Naive B cell (primary cell): ENCODE measurements at places on chromosomes 11 and 22. TPM values are rescaled to one million over a fixed set of nuclear protein-coding genes. Genes with fewer than 3 reads are reported as not detected.

DNA sequence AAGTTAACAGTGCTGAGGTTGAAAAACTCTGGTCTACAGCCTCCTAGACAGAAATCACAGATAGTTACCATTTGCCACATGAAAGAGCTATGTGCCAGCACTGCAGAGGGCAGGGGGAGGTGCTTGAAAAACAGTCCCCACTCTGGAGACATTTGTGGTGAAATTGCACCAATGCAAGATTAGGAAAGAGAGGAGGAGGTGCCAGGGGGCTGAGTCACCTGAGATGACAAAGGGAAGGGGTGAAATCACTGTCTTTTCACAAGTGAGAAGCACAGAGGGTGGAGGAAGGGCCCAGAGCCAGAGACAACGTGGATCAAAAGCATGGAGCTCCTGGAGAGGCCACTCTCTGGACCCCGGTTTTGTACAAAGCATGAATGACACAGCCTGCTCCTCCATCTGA, 196.3 kb downstream of the BUD13 start:
- H3K27me3 ChIP-seq = peaks cover 40% of the 10 kb centered on the region
- no peaks in the 10 kb centered on the region for H3K36me3 ChIP-seq
- DNase-seq = no peak
- H3K27ac ChIP-seq = no peak overlapping the region
- H3K4me1 ChIP-seq = no peaks in the 10 kb centered on the region

The RFPL1 gene
- not detected for polyA plus RNA-seq

GRCh38 chr11:120031156-120031555, 106.8 kb downstream of the TRIM29 start:
- H3K36me3 ChIP-seq = no peaks in the 10 kb centered on the region
- H3K27me3 ChIP-seq = peaks cover 11% of the 10 kb centered on the region
- H3K4me1 ChIP-seq = no peaks in the 10 kb centered on the region
- no peak for DNase-seq

The TCN1 gene
- not detected for polyA plus RNA-seq

GRCh38 chr11:6397156-6397555, 6.9 kb downstream of the SMPD1 start:
- peaks cover 19% of the 10 kb centered on the region for H3K36me3 ChIP-seq
- H3K27ac ChIP-seq = no peak overlapping the region
- no peak overlapping the region for H3K4me3 ChIP-seq
- no peak for DNase-seq
- peaks cover 32% of the 10 kb centered on the region for H3K4me1 ChIP-seq

DNA sequence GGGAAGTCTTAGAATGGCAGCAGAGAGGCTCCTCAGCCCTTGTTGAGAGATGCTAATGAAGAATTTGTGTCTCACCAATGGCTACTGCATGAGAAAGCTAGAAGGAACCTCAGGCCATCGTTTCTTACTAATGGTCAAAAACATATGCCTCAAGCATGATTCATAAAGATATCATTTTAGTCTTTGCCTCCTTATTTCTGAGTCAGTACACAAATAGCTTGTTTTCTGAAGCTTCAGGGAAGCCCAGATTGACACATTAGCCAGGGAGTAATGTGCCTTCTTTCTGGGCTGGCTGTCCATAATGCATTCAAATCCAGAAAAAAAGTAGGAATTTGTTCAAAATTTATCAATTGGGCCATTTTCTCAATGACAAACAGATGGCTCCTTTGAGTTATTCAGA, 169.4 kb upstream of the ZBED5 start:
- no peak overlapping the region for H3K4me3 ChIP-seq
- H3K27me3 ChIP-seq = peaks cover 18% of the 10 kb centered on the region
- DNase-seq = no peak
- H3K36me3 ChIP-seq = no peaks in the 10 kb centered on the region
- H3K27ac ChIP-seq = no peak overlapping the region

- H3K4me1 ChIP-seq = peaks cover 61% of the 10 kb centered on the region
- H3K27ac ChIP-seq = peak overlapping the region; percentile 99
- peak; percentile 50 for DNase-seq
- no peaks in the 10 kb centered on the region for H3K27me3 ChIP-seq
- H3K36me3 ChIP-seq = no peaks in the 10 kb centered on the region
Measured at GRCh38 chr11:35089666-35090065, 49.3 kb upstream of the CD44 start.

GRCh38 chr11:124762105-124762623, at the start of gene ESAM:
ESAM (minus strand) TSS chr11:124762290; CDS start chr11:124762154, 136 bp downstream.
- H3K36me3 ChIP-seq = no peaks in the 10 kb centered on the region
- peaks cover 51% of the 10 kb centered on the region for H3K4me1 ChIP-seq
- H3K27ac ChIP-seq = peak within 1 kb of the TSS; percentile 93
- H3K4me3 ChIP-seq = peak within 1 kb of the TSS; percentile 96
- peak; percentile 76 for DNase-seq

DNA sequence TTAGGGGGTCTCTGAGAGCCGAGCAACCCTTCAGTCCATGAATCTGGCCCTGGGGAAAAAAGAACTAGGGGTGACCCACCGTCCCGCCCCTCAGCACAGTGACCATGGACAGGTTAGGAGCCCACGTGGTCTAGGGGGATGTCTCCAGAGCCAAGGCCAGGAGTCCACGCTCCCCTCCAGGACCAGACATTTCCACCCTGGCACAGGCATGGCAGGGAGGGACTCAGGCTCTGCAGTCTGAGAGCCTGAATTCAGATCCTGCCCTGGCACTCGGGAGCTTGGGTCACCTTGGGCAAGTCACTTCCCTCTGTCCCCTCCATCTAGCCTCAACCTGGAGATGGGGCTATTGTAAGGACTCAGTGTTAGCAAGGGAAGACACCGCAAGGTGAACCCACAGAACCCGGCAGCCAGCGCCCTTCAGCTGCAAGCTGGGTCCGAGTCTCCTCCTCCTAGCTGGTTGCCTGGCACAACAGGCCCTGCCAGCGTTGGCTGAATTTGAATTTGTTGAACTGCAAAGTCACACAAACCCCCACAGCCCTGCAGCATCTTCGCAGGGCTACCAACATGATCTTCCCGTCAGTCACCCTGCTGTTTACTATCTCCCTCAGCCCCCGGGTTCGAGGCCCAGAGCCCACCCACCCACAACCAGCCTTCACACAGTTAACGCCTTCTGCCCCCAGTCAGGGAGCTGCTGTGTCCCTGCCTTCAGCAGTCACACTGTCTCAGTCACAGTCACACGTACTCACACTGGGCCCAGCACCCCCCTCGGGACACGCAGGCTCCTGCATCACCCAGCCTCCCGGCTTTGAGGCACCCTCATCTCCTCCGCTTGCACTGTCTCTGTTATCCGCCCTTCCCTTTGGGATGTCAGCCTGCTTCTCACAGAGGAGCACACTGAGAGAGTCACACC, 603 bp upstream of the PDGFB start:
- H3K4me1 ChIP-seq = peaks cover 40% of the 10 kb centered on the region
- DNase-seq = no peak
- H3K27ac ChIP-seq = no peak overlapping the region
- no peaks in the 10 kb centered on the region for H3K36me3 ChIP-seq
- peaks cover 82% of the 10 kb centered on the region for H3K27me3 ChIP-seq

DNA sequence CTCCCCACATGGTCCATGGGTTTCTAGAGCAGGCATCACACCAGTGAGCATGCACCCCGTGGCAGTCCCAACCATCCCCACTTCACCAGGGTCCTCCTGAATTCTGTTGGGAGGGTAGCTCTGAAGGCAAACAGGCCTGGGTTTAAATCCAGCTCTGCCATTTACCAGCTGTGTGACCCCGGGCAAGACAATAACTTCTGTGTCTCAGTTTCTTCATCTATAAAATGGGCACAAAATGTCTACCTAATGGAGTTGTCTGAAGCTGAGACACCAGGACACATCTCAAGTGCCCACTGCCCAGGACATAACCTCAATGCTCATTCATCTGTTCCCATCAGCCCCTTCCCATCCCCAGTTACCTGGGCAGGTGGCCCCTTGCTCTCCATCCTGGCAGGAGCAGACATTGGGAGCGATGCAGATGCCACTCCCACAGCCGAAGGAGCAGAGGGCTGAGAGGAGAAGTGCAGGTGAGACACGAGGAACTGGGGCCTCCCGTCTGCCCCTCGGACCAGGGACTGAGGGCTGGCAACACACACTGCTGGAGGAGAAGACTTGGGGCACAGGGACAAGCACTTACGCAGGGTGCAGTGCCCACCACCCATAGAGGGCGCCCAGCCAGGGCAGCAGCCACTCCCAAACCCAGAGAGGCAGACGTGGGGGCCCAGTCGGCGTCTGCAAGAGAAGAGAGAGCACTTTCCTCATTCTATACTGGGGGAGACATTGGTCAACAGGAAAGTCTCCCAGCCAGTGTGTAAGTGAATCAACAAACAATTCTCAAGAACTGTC, 4.0 kb downstream of the VWCE start:
- no peak overlapping the region for H3K27ac ChIP-seq
- H3K4me1 ChIP-seq = peaks cover 8% of the 10 kb centered on the region
- DNase-seq = no peak
- peaks cover 7% of the 10 kb centered on the region for H3K27me3 ChIP-seq
- no peak overlapping the region for H3K4me3 ChIP-seq

The TREH gene
- polyA plus RNA-seq = not detected

DNA sequence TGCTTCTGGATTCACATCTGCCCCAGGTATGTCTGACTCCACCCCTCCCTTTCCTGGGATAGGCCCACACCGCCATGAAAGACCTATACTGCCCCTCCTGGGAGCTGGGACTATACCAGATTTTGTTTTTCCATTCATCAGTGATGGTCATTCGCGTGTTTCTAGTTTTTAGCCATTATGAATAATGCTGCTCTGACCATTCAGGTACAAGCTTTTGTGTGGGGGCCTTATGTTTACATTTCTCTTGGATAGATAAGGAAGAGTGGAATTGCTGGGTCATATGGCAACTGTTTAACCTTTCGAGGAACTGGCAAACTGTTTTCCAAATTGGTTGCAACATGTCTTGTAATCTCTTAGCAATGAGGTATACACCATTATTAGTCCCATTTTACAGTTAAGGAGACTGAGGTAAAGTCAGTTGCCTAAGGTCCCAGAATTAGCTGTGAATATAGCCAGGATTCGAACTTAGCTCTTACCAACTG, 1.2 kb upstream of the TBC1D10A start:
- peaks cover 7% of the 10 kb centered on the region for H3K36me3 ChIP-seq
- peak overlapping the region; percentile 84 for H3K4me3 ChIP-seq
- peaks cover 45% of the 10 kb centered on the region for H3K4me1 ChIP-seq
- H3K27me3 ChIP-seq = no peaks in the 10 kb centered on the region
- DNase-seq = no peak
- peak overlapping the region; percentile 98 for H3K27ac ChIP-seq

- no peaks in the 10 kb centered on the region for H3K4me1 ChIP-seq
- no peak overlapping the region for H3K4me3 ChIP-seq
- DNase-seq = no peak
- H3K36me3 ChIP-seq = no peaks in the 10 kb centered on the region
- H3K27ac ChIP-seq = no peak overlapping the region
- no peaks in the 10 kb centered on the region for H3K27me3 ChIP-seq
Measured at GRCh38 chr11:133541021-133541719, 8.9 kb upstream of the OPCML start.

DNA sequence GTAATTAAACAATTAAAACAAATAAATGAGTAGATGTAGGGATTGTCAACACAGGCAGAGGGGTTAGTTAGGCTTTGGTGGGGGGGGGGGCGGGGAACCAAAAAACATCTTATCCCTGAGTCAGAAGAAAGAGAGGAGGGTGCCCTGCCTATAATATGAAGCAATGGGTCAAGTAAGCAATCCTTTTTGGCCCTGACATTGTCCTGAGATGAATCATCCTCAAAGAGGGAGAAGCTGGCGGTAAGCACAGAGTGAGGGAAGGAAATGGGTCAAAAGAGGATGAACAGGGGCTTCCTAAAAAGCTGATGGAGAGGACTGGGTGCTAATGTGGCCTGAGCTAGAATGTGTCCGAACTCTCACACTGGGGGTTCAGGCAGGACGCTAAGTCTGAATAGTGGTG, 4.7 kb downstream of the OLFML1 start:
- peaks cover 36% of the 10 kb centered on the region for H3K4me1 ChIP-seq
- H3K27ac ChIP-seq = no peak overlapping the region
- no peaks in the 10 kb centered on the region for H3K36me3 ChIP-seq
- H3K4me3 ChIP-seq = no peak overlapping the region
- H3K27me3 ChIP-seq = no peaks in the 10 kb centered on the region
- DNase-seq = no peak

The BATF2 gene
- 2.9 TPM for polyA plus RNA-seq

The MS4A14 gene
- not detected for polyA plus RNA-seq

GRCh38 chr22:45324311-45324711, 14.6 kb downstream of the FAM118A start:
- no peak overlapping the region for H3K27ac ChIP-seq
- no peak for DNase-seq
- H3K4me1 ChIP-seq = peaks cover 33% of the 10 kb centered on the region
- H3K4me3 ChIP-seq = no peak overlapping the region
- no peaks in the 10 kb centered on the region for H3K27me3 ChIP-seq

DNA sequence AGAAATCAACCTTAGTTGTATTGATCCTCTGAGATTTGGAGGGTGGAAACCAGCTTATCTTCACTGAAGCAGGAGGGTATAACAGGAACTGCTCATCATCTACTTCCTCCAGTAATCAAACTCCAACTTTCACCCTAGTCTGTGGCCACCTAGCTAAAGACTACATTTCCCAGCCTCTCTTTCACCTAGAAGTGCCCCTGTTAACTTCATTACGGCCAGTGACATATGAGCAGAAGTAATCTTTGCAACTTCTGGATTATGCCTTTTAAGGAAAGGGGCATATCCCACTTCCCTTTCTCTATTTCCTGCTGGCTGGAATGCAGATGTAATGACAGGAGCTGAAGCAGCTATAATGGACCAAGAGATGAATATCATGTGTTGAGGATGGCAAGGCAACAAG, 7.6 kb upstream of the VPS37C start:
- no peak overlapping the region for H3K4me3 ChIP-seq
- H3K27me3 ChIP-seq = no peaks in the 10 kb centered on the region
- H3K4me1 ChIP-seq = peaks cover 48% of the 10 kb centered on the region

DNA sequence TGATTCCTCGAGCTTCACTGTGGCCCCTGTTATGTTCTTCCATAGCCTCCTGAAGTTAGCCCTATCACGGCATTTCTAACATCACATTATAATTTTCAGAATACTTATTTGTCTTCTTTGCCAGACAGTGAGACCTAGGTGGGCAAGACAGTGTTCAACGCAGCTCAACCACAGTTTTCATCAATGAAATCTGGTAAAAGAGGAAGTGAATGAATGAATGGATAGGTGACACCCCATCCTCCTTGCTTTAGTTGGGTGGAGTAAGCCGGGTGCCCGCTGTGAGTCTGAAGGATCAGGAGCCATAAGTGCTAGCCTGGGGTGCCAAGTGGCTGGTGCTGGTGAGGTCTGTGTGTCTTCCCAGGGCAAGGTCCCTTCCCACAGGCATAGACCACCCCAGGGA, 60.2 kb upstream of the MTNR1B start:
- H3K27ac ChIP-seq = no peak overlapping the region
- no peaks in the 10 kb centered on the region for H3K36me3 ChIP-seq
- no peaks in the 10 kb centered on the region for H3K27me3 ChIP-seq
- H3K4me1 ChIP-seq = no peaks in the 10 kb centered on the region
- H3K4me3 ChIP-seq = no peak overlapping the region

- H3K4me1 ChIP-seq = no peaks in the 10 kb centered on the region
Measured at GRCh38 chr22:32844251-32844650, 42.7 kb downstream of the TIMP3 start.

- DNase-seq = no peak
- H3K36me3 ChIP-seq = peaks cover 19% of the 10 kb centered on the region
- H3K4me1 ChIP-seq = peaks cover 6% of the 10 kb centered on the region
- no peak overlapping the region for H3K4me3 ChIP-seq
Measured at GRCh38 chr22:25704701-25705100, 37.3 kb upstream of the MYO18B start.

The MSANTD2 gene
- 2.8 TPM for polyA plus RNA-seq
